ENCODE measurements at places on chromosomes 3 and 15.

- no peak for DNase-seq
These were observed 752 bp downstream of the CEP63 start for GRCh38 chr3:134486577-134487041.

DNA sequence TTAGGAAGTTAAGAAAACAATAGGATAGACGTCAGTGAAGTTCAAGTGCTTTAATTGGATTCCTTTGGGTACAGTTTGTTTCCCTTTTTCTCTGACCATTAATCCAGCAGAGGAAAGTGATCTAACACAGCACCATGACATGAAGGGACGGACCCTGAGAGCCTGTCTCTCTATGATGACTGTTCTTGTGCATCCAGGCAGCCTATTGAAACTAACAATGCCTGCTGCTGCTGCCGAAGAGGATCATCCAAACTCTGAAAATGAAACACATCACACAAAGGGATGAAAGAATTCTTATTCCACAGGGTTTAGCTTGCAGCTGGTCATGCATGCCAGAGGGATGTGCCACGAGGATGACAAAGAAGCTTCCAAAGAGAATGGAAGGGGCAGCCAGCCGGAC, 75.5 kb downstream of the ZBTB20 start:
- no peak for DNase-seq

DNA sequence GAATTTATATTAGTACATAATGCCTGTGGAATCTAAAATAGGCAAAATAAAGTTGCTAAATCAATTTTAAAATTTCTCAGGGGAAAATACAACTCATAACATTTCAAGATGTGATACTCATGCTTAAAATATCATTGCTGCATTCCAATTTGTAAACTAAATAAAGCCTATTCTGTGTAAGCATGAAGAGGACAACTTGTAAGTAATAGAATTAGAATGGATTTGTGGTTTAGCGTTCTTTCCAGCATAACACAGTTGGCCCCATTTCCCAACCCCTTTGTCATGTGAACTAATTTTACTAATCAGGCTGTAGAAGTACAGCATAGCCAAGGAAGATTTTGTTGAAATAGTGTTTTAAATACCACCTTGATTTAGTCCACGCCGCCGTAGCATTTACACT, 437.2 kb downstream of the SI start:
- DNase-seq = no peak

DNA sequence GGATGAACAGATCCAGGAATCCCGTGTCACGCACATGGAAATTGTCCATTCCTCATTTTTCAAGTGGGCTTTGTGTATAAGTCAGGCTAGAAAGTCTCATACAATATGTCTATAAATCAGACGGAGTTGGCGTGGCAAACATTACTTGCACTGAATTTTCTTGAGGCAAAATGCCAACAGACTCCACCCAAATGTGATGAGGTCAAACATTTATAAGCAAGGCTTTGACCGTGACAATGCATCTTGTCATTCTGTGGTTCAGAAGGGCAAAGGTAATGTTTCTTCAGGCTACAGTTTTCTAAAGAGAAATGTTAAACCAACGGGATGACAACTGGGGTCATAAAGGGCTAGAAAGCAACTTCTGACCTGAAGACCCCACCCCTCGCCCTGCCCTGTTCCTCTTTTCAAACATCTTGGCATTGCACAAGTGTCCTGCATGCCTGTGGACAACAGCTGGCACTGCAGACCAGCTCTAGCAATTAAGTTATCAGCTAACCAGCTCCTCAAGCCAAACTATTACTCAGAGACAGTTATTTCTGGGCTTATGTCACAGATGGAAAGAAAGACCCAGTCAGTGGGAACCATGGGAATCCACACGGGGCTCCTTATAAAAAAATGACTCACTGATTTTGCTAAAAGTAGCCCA, 36.5 kb upstream of the SPTBN5 start:
- DNase-seq = no peak

DNA sequence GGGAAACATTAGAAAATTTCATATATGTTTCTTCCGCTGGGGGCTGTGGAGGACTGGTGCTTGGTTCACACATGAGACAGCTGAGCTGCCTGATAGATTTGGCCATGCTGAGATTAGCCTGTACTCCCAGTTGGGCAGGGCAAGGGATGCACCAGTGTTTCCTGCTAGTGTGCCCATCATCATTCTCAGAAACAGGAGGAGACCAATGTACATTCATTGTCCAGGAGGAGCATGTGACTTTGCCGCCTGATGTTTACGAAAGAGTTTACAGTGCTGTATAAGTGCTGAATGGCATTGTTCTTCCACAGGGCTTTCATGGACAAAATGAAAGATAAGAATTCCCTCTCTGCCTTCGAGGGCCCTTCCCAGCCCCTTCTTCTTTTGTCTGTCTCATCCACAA, 311.1 kb upstream of the THBS1 start:
- no peak for DNase-seq

- peak; percentile 50 for DNase-seq
These were observed 506 bp downstream of the RAD51 start for GRCh38 chr15:40695469-40695890.

All from GM10248 (cell line).